Activated CD4-positive, CD25-positive, alpha-beta regulatory T cell treated with anti-CD3 and anti-CD28 coated beads, Interleukin-2, amount 50 U/mL, for 24 hours (primary cell): ENCODE measurements at places on chromosomes 4 and X.

GRCh38 chrX:133185119-133185518 is 33.0 kb downstream of the TFDP3 start:
- ATAC-seq = no peak

DNA sequence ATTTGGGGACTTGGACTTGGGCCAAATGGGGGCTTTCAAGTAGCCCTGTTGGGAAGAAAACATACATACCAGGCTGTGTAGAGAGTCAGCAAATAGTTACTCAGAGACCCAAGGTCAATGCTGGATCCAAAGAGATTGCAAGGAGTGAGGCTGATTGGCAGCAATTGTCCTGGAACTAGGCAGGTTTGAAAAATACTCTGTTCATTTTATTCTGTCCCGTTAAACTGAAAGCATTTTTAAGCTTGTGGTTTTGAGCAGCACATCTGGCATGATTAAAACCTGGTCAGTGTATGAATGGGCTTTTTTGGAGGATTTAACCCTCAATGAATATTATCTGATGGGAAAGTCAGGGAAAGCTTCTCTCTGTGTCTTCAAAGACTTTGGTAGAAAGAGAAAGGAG is 294.3 kb upstream of the BOD1L1 start:
- ATAC-seq = no peak

GRCh38 chr4:120111745-120112144 is 45.1 kb upstream of the MAD2L1 start:
- no peak for ATAC-seq

- ATAC-seq = no peak
Observed at GRCh38 chr4:127631420-127631819, 1.3 kb upstream of the INTU start.

DNA sequence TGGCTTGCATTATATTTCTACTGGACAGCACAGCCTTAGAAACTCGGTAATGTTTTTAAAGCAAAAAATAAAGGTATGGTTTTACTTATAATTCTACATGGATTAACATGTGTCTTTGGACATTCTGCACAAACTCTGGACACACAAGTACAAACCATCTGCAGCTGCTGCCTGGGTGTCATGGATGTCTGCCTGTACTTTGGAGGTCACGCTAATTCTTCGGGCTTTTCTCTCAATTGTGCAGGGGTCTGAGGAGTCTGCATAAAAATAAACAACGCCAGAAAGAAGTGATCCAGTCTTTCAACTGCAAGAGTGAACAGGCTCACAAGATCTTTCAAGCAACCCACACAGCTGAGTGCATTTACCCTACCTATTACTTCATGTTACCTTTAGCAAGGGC is 55.2 kb downstream of the TAB3 start:
- ATAC-seq = no peak

DNA sequence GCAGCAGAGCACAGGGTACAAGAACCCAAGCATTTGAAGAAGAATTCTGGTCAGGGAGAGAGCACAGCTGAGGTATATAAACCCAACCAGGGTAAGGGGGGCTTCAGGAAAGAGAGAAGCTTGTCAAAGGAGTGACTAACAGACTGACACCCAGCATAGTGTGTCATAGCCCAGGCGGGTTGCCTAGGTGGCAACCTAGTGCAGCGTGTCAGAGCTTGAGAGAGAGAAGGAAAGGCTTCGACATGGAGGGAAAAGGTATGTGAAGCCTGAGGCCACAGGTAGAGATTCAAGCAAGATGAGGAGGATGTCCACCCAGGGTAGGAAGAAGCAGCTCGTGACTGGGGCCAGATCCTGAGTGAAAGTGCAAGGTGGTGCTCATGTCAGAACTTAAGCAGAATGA is 8.5 kb upstream of the ANTXR2 start:
- no peak for ATAC-seq

- no peak for ATAC-seq
Observed at GRCh38 chr4:13240066-13240465, 244.1 kb downstream of the RAB28 start.

- ATAC-seq = no peak
Observed at GRCh38 chrX:30275498-30275897, 28.6 kb downstream of the MAGEB1 start.

GRCh38 chr4:158996669-158997074 is 106.2 kb upstream of the RAPGEF2 start:
- ATAC-seq = no peak

DNA sequence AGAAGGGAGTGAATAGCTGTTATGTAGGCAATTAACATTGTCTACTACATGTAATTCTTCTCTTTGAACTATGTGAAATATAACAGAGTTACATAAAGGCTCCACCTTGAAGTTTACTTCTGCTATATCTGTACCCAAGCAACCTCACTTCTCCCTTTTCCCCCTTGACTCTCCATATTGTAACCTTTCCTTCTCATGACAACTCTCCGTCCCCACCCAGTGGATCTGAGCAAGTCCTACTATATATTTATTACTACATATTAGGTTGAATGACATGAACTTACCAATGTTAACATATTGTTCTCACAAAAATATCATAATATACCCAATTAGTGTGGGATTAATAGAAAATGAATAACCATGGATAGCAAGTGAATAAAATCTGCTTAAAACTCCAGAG is 93.2 kb upstream of the ATP8A1 start:
- peak; percentile 33 for ATAC-seq

DNA sequence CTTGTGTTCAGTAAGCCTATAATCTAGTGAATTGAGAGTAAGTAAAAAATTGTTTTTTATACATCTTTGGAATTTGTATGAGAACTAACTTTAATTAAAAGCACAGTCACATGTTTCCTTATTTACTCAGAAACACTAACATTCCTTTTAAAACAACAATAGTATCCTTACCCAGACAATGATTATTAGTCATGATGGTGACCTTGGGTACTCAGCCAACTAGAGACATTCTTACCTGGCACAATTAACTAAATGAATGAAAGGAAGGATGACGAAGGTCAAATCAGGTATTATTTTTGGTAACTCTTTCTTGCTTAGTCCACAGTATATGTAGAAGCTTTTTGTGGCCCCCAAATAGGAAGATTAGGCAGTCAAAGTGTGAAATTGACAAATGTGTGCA is 901.0 kb downstream of the FAT4 start:
- ATAC-seq = no peak

- no peak for ATAC-seq
Observed at GRCh38 chr4:13476152-13476551, 8.0 kb downstream of the RAB28 start.

- no peak for ATAC-seq
Observed at GRCh38 chr4:148114436-148114835, 327.8 kb downstream of the NR3C2 start.

DNA sequence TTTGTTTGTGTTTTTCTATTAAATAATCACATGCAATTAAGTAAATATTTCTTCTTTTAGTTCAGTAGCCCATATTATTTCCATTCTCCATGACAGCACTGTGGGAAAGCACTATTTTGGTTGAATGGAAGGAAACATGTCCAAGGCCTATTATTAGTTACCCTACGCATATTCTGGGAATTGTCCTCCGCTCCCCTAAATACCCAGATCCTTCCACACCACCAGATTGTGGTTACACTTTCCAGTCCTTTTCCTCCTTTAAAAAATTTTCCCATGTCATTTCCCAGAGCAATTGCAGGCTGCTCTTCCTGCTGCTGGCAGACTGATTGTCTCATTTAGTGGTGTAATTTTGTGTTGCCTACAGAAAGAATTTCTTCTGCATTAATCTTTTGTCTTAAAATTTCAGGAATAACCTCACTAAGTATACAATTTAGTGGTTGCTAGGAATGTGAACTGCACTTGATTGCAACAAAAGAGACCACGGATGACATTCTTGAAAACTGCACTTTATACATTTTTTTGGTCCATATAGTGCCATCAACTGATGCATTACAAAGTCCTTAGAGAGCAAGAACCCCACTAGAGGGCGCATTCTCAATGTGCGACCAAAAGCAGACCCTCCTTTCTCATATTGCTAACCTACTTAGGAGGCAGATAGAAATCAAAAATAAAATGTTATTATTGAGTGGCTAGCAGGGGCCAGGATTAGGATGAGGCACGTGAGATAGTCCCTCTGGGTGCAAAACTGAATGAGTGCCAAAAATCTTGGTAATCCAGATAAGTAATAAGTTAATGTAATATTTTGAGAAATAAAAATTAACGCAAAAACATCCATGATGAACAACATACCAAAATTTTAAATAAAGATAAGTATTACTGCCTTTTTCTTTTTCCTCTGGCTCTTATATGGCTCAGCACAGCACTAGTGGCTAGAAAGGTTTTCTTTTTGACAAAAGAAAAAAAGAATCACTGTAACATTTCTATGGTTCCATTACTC is 98.8 kb upstream of the IQCM start:
- no peak for ATAC-seq
